ENCODE measurements at places on chromosomes 4 and X.

DNA sequence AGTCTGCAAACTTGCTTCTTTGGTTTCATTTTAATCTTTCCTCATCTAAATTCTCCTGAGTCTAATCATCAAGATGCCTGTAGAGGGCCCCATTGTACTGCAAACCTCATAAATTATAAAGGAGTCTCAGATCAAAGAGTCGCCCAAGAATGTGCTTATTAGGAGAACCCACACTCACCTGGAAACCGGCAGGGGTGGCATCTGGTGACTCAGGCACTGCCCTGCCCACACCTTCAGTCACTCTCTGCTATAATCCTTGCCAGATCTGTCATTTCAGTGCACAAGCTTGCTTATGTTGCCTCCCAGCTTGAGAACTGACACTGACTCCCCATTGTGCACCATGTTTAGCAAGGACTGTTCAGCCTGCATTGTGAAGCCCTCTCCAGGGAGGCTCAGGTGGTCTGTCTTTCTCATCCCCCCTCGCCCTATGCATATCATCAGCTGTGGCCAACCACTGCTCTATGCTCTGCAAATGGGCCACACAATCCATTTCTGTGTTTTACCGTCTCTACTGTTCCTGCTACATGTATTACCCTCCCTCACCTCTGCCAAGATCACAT, 12.4 kb downstream of the EPGN start:
- DNase-seq: peak; percentile 73

- DNase-seq: no peak
These were observed 859.3 kb upstream of the AADAT start for GRCh38 chr4:170949084-170949483.

- DNase-seq: no peak
These were observed 817.2 kb downstream of the GLUD2 start for GRCh38 chrX:121864561-121864960.

DNA sequence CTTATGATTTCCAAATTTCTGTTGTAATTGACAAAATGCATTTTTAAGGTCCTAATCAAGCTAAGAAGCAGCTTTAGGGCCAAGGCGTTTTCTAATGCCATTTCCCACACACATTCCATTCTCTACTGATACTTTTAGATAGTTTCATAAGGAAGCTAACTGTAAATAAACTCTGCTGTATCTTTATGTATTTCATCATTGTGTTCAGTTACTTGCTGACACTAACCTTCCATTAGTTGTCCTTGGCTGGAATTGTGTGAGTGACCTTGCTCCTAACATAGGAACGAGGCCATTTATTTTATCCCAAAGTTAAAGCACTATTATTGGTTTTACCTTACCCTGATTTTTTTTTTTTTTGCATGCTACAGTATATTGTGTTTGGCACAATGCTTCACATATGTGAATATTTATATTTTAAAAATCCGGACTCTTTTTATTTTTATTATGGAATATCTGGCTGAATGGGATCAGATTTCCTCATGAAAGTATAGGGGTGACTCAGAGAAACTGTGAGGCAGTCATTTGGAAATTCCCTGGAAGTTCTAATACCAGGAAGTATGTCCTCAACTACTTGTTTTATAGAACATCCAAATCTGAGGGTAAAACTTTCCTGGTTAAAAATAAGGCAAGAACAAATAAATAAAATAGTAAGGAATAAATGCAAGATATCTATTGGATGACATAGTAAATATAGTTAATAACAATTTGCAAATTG, 62.7 kb upstream of the SORBS2 start:
- peak; percentile 75 for DNase-seq

DNA sequence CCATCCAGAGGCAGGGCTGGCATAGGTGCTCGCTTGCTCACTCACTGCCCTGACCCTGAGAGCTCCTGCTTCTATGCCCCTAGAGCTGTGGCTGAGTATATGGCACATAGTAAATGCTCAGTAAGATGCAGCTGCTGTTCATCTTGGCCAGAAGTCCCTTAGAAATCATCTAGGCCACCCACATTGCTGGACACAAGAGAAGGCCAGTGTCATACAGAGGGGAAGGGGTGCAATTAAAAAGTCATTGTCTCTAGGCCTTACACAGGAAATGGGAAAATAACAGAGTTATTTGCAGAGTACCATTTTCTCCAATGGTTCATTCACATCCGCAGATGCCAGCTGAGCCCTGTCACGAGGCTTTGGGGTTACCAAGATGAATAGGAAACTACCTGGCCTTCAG, 88.8 kb downstream of the MAMLD1 start:
- no peak for DNase-seq
